ENCODE measurements at places on chromosomes 11 and 22.
A peak's percentile ranks its signal among the peaks of the same experiment; 100 is the strongest.

GRCh38 chr11:130202009-130202817 is 42.6 kb downstream of the ST14 start:
- H3K27me3 ChIP-seq, result no peaks in the 10 kb centered on the region
- peaks cover 35% of the 10 kb centered on the region for H3K36me3 ChIP-seq
- H3K4me3 ChIP-seq, result no peak overlapping the region

DNA sequence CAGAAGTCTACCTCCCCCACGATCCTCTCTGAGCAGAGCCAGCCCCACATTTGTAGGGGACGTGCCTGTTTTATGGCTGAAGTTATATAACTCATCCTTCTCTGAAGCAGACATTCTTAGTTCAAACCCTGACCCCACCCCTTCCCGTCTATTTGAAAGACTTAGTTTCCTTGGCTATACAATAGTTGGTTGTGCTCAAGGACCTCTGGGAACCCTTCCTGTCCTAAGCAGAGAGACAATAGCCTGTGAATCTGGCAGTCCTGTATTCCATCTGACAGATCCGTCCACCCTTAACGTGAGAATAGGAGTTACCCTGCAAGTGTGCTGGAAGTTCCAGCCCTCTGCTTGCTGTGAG is 75.2 kb downstream of the MN1 start:
- H3K36me3 ChIP-seq, result no peaks in the 10 kb centered on the region
- H3K4me1 ChIP-seq, result peaks cover 9% of the 10 kb centered on the region
- no peaks in the 10 kb centered on the region for H3K27me3 ChIP-seq
- H3K4me3 ChIP-seq, result no peak overlapping the region
- DNase-seq, result no peak

DNA sequence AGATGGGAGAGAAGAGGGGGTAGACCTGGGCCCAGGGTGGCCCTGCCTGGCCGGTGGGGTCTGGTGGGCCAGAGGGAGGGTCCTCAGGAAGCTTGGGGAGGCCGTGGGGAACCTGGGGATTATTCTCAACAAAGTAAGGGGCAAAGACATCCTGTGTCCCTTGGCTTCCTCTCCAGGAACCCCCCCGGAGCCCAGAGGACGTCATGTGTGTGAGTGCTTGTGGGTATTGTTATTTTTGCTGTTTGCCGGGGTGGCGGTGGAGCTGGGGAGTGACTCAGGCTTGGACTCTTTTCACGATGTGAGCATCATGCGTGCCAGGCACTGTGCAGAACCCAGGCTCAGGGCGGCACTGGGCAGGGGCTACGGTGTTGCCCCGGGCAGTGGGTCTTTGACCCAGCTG is 982 bp upstream of the SHANK3 start:
- H3K4me3 ChIP-seq, result no peak overlapping the region
- no peaks in the 10 kb centered on the region for H3K4me1 ChIP-seq
- no peak for DNase-seq
- peaks cover 4% of the 10 kb centered on the region for H3K27me3 ChIP-seq
- H3K27ac ChIP-seq, result no peak overlapping the region

- H3K4me3 ChIP-seq, result no peak overlapping the region
- no peaks in the 10 kb centered on the region for H3K27me3 ChIP-seq
- no peaks in the 10 kb centered on the region for H3K4me1 ChIP-seq
- H3K27ac ChIP-seq, result no peak overlapping the region
- no peak for DNase-seq
Measured at GRCh38 chr11:103202048-103202651, 92.9 kb downstream of the DYNC2H1 start.

GRCh38 chr11:3796801-3797328 is 489 bp downstream of the NUP98 start:
- H3K4me1 ChIP-seq, result peaks cover 9% of the 10 kb centered on the region
- no peaks in the 10 kb centered on the region for H3K27me3 ChIP-seq
- no peak for DNase-seq
- H3K27ac ChIP-seq, result peak overlapping the region; percentile 46

GRCh38 chr11:129639300-129639699 is 176.3 kb upstream of the TMEM45B start:
- DNase-seq, result peak; percentile 84
- no peaks in the 10 kb centered on the region for H3K36me3 ChIP-seq
- peak overlapping the region; percentile 97 for H3K27ac ChIP-seq
- H3K4me1 ChIP-seq, result peaks cover 74% of the 10 kb centered on the region
- no peaks in the 10 kb centered on the region for H3K27me3 ChIP-seq
- H3K4me3 ChIP-seq, result no peak overlapping the region

DNA sequence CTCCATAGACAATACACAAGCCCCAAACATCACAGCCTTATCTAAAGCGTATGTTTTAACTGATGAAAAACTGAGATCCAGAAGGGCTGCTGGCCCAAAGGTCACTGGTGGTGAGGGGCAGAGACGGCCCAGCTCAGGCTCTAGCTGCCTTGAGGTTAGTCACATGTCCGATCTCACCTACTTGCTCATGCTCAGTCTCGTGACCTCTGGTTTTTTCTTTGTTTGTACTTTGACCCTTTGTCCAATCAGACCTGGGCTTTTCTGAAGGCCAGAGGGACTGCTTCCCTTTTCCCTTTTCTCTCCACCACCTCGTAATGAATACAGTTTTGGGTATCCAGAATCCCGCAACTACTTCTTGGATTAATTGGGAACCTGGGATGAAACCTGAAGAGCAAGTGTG is 28.6 kb downstream of the MMP20 start:
- no peak for DNase-seq
- no peaks in the 10 kb centered on the region for H3K36me3 ChIP-seq
- H3K27ac ChIP-seq, result no peak overlapping the region
- no peak overlapping the region for H3K4me3 ChIP-seq
- H3K4me1 ChIP-seq, result peaks cover 19% of the 10 kb centered on the region

- DNase-seq, result no peak
- H3K4me3 ChIP-seq, result no peak overlapping the region
- peaks cover 41% of the 10 kb centered on the region for H3K36me3 ChIP-seq
- H3K4me1 ChIP-seq, result no peaks in the 10 kb centered on the region
- H3K27me3 ChIP-seq, result no peaks in the 10 kb centered on the region
Measured at GRCh38 chr11:65851811-65852507, 6.0 kb downstream of the CFL1 start.

- no peak overlapping the region for H3K27ac ChIP-seq
- H3K36me3 ChIP-seq, result no peaks in the 10 kb centered on the region
- H3K4me1 ChIP-seq, result no peaks in the 10 kb centered on the region
- no peak overlapping the region for H3K4me3 ChIP-seq
- no peaks in the 10 kb centered on the region for H3K27me3 ChIP-seq
Measured at GRCh38 chr11:107770551-107770951, 58.7 kb upstream of the SLN start.

DNA sequence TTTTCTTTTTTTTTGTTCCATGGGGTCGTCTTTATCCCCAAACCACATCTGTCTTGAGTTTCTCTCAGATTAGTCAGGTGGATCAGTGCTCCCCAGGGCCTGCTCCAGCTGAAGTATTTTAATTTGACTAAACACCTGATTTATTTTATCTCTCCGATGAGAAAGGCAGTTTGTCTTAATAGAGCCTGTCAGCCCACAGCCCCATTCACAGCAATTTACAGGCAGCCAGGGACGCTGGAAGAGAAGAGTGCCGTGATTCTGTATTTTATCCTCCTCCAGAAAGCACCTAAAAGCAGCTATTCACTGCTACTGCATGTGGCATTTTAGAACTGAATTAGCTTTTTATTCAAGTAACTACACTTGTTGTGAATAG is 164.5 kb downstream of the SOX6 start:
- H3K27ac ChIP-seq, result no peak overlapping the region
- no peak for DNase-seq
- H3K4me3 ChIP-seq, result no peak overlapping the region
- no peaks in the 10 kb centered on the region for H3K4me1 ChIP-seq
- no peaks in the 10 kb centered on the region for H3K36me3 ChIP-seq
- H3K27me3 ChIP-seq, result no peaks in the 10 kb centered on the region

DNA sequence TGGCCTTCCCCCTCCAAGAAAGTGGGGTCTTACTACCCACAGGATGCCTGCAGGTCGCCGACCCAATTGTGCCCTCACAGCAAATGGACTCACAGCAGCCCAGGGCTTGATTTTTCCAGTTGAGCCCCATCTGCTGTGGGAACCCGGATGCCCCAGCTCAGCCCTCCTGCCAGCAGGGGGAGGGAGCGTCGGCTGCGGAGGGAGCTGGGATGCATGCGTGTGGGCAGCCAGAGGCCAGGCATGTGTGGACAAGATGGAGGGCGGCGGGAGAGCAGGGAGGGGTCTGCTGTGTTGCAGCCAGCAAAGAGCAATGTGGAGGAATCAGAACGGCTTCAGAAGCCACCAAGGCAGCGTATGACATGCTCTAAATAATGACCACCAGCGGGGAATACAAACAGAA is 41.0 kb upstream of the EIF3D start:
- H3K36me3 ChIP-seq, result no peaks in the 10 kb centered on the region
- no peak overlapping the region for H3K4me3 ChIP-seq
- H3K4me1 ChIP-seq, result no peaks in the 10 kb centered on the region
- no peak overlapping the region for H3K27ac ChIP-seq

- no peaks in the 10 kb centered on the region for H3K27me3 ChIP-seq
- H3K4me1 ChIP-seq, result no peaks in the 10 kb centered on the region
- H3K36me3 ChIP-seq, result no peaks in the 10 kb centered on the region
Measured at GRCh38 chr11:11374358-11375148, 21.5 kb upstream of the CSNK2A3 start.

GRCh38 chr22:22111267-22111751 is 128.7 kb upstream of the TOP3B start:
- peak overlapping the region; percentile 97 for H3K27ac ChIP-seq
- DNase-seq, result peak; percentile 92
- no peaks in the 10 kb centered on the region for H3K36me3 ChIP-seq
- peaks cover 26% of the 10 kb centered on the region for H3K4me1 ChIP-seq

GRCh38 chr22:33620085-33620484 is 300.2 kb downstream of the LARGE1 start:
- H3K27me3 ChIP-seq, result no peaks in the 10 kb centered on the region
- no peak for DNase-seq
- no peak overlapping the region for H3K4me3 ChIP-seq
- no peaks in the 10 kb centered on the region for H3K36me3 ChIP-seq

DNA sequence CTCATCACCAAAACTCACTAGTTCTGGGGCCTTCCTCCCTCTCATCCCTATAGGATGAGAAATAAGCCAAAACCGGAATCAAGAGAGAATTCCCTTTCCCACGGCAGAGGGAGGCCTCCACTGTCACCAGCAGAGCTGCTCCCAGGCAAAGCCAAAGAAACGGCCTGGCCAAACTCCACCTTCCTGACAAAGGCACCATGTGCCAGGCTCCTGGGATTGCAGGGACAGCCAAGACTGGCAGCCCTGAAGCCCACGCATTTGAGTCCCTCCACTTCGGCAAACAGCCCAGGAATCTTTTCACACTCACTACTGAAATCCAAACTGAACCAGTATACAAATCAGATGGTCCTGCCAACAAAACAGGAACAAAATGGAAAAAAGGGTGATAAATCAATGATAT is 6.1 kb downstream of the SMCO4 start:
- H3K27me3 ChIP-seq, result no peaks in the 10 kb centered on the region
- no peaks in the 10 kb centered on the region for H3K36me3 ChIP-seq
- no peak for DNase-seq
- H3K4me3 ChIP-seq, result no peak overlapping the region
- no peak overlapping the region for H3K27ac ChIP-seq

DNA sequence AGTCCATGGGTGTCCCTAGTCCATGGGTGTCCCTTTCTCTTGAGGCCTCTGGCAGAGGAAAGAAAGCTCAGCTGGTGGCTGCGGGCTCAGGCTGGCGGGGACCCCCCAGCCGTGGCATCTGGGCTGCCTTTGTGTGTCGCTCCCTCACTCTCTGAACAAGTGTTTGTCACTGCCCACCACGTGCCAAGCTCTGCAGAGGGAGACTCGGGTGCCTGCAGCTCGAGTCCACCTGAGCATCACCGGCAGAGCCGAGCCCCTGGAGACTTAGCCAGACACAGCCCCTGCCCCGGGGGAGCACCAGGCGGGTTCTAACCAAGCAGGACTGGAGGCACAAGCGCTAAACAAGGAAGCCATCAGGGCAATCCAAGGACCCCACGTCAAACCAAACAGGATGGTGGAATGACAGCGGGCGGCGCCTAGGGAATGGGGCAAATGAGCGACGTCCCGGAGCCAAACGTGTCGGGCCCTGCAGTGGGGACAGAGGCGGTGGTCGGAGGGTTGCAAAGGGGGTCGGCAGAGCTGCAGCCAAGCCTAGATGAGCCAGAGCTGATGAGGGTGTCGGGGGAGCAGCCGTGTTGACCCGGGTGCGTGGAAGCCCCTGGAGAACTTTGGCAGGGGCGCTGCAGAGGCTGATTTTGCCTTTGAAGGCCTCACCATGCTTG is 2.1 kb upstream of the GRAMD4 start:
- DNase-seq, result no peak
- H3K27ac ChIP-seq, result no peak overlapping the region
- H3K27me3 ChIP-seq, result no peaks in the 10 kb centered on the region

GRCh38 chr11:129998107-129998506 is 4.5 kb downstream of the PRDM10 start:
- peaks cover 9% of the 10 kb centered on the region for H3K4me1 ChIP-seq
- no peak for DNase-seq
- no peak overlapping the region for H3K27ac ChIP-seq
- peaks cover 13% of the 10 kb centered on the region for H3K36me3 ChIP-seq
- no peaks in the 10 kb centered on the region for H3K27me3 ChIP-seq
- H3K4me3 ChIP-seq, result no peak overlapping the region

GRCh38 chr11:65425105-65425970 is 2.7 kb downstream of the NEAT1 start:
- H3K27me3 ChIP-seq, result no peaks in the 10 kb centered on the region
- peak overlapping the region; percentile 76 for H3K4me3 ChIP-seq
- peaks cover 24% of the 10 kb centered on the region for H3K4me1 ChIP-seq
- H3K36me3 ChIP-seq, result peaks cover 76% of the 10 kb centered on the region
- H3K27ac ChIP-seq, result peak overlapping the region; percentile 97

DNA sequence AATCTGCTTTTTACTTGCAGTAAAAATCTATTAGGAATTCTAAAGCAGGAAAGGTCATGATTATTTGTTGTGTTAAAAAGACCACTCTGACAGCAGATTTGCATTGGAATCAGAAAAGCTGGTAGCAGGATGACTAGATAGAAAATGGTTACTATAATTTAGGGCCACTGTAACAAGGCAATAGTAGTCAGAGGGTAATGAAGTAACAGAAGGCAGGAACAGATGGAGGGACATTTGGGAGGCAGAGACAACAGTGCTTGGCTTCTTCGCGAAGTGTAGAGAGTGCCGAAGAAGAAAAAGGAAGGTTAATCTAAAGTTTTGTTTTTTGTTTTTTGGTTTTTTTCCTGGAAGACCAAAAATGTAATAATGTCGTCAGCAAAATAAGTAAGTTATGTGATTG is 129.8 kb upstream of the SLC5A12 start:
- DNase-seq, result no peak
- H3K4me1 ChIP-seq, result no peaks in the 10 kb centered on the region
- H3K27me3 ChIP-seq, result no peaks in the 10 kb centered on the region
- H3K36me3 ChIP-seq, result no peaks in the 10 kb centered on the region
- H3K4me3 ChIP-seq, result no peak overlapping the region

- peaks cover 58% of the 10 kb centered on the region for H3K36me3 ChIP-seq
- no peak for DNase-seq
- H3K4me3 ChIP-seq, result no peak overlapping the region
- no peaks in the 10 kb centered on the region for H3K27me3 ChIP-seq
- no peaks in the 10 kb centered on the region for H3K4me1 ChIP-seq
Measured at GRCh38 chr11:65404210-65404609, 17.8 kb downstream of the FRMD8 start.
